Lung (tissue), 17 donors: ENCODE measurements at places on chromosomes 11 and 22.

DNA sequence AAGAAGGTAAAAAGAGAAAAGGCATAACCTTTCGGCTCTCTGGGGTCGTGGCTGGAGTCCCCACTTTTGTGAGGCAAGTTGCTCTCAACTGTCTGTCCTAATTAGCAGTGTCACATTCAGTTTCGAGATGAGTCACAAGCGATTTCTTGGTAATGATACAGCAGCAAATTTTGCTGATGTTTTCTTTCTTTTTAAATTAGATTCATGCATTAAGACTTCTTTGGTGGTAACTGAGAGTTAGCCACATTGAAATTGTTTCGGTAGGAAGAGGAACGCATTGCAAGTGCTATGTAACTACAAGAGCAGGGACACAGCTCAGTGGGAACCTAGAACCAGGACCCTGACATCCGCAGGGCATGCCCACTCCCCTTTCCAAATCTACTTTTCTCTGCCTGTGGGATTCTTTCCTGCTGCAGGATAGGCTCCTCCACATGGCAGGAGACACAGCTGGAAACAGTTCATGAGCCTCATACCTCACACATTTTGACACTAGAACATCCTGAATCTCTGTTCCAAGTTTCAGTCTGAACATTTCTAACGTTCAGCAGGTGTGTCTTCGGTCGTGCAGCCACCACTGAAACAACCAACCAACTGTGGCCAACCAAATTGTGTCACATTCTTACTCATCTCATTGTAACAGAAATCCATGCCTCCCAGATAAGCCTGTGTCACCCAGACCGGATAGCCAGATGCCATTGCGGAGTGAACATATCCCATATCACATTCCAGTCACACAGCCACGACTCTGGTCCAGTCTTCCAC lies 987.6 kb downstream of the NTM start:
- no peak for DNase-seq

- no peak for DNase-seq
These were observed 15.8 kb upstream of the SIK2 start for GRCh38 chr11:111586388-111586831.

- no peak for DNase-seq
These were observed 37.2 kb upstream of the ETS1 start for GRCh38 chr11:128624269-128625175.

GRCh38 chr11:75059299-75059698 lies 37.4 kb downstream of the OR2AT4 start:
- DNase-seq, result no peak

DNA sequence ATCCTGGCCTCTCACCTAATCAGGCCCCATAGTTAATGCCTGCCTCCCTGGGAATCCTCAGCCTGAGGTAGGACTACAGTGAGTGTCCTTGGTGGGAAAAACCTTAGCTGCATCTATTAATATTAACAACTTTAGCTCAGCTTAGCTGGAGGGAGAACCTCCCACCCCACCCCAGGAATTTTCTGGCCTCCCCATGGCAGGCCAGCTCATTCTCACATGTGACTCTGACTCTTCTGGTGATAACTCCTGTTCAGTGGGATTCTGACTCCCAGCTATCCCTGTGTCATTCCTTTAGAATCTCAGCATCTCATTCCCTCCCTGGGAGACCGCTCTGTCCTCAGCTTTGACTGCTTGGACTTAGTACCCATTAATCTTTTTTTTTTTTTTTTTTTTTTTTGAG lies 14.5 kb downstream of the ART5 start:
- no peak for DNase-seq

- DNase-seq, result no peak
These were observed 46.9 kb downstream of the MSANTD4 start for GRCh38 chr11:105975128-105975527.
